Smooth muscle cell of the brain vasculature (primary cell): ENCODE measurements at places on chromosomes 1 and 21.

- no peak for DNase-seq
Observed at GRCh38 chr1:11245904-11246719, 16.2 kb downstream of the MTOR start.

- DNase-seq, result no peak
Observed at GRCh38 chr1:234246638-234247116, 126.6 kb upstream of the COA6 start.

GRCh38 chr1:100736324-100736723 lies 16.8 kb downstream of the VCAM1 start:
- no peak for DNase-seq

DNA sequence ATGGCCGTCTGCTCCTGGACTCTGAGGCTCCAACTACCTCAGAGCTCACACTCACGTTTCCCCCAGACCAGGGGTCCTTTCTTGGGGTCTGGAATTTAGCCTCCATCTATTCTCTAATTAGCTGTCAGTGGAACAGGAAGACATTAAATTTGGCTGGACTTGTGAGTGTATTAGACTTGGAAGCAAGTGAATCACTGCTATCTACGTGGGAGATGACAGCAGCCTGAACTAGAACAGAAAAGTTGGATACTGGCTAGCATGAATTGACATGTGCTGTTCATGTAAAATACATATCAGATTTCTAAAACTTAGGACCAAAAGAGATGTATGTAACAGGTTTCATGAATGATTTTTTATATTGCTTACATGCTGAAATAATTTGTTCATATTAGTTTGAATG lies 28.0 kb downstream of the TAF5L start:
- DNase-seq, result no peak

GRCh38 chr1:218436997-218437396 lies 91.9 kb downstream of the TGFB2 start:
- no peak for DNase-seq

GRCh38 chr1:202046227-202046626 lies 35.8 kb downstream of the ELF3 start:
- no peak for DNase-seq

DNA sequence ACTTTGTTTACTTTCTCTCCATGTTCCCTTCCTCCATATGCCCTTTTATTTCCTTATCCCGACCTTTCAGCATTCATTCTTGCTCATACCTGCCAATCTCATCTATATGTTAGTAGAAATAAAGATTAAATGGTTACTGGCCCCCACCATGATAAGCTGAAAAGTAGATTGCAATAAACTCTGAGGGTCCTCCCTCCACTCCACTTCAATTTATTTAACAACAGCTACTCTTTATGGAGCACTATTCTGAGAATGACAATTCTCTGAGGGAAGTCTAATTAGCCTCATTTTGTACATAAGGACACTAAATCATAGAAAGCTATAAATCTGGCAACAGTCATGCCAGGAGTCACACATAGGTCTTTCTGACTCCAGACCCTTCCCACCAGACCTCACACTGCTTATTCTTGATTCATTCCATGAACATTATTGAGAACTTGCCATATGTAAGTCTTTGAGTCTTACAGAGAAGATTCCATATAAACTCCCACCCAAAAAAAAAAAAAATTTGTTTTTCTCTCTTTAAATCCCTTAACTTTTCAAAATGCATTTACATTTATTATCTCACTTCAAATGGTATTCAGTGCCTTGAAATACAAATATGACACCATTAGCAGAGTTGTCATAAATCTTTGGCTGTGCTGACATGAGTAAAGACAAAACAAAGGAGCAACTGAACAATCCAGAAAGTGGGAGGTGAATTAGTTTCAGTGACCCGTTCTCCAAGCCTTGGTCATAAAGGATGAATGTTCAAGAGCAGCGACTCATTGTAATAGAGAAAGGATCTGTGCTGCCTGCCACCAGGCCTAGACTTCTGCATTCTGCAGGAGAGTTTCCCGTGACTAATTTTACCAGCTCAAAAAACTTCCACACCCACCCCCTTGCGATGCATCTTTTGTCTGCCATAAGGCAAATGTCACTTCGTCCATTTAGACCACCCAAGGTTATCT lies 28.5 kb downstream of the PALMD start:
- no peak for DNase-seq

DNA sequence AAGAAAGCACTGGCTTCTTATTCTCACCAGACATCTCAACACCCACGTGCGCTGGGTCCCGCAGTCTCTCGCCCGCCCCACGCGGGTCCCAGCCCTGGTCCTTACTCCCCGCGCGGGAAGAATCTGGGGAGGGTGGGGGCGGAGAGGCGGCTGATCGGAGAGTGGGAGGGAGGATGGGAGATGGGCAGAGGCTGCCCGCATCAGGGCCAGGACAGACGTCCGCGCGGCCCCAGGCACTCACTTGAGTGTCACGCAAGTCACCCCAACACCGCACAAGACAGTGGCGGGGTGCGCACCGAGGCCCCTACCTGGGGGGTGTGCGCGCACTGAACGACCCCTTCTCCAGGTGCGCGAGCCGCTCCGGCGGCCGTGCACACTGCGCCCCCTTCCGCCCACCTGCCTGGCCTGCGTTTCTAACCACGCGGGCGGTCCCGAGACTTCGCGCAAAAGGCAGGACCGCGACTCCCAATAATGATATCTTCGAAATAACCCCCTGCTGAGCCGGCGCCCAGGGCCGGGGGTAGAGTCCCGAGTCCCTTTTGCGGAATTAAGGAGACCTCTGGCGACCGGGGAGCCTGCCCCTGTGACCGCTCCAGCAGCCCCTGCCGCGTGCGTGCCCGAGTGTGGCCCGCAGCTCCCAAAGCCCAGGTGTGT lies 6.0 kb upstream of the SIM2 start:
- DNase-seq, result no peak

- no peak for DNase-seq
Observed at GRCh38 chr1:209692296-209692695, 12.3 kb upstream of the HSD11B1 start.

GRCh38 chr1:64887689-64888217 lies 78.6 kb downstream of the JAK1 start:
- DNase-seq, result no peak

GRCh38 chr1:231233735-231234417 lies 7.1 kb upstream of the GNPAT start:
- no peak for DNase-seq

GRCh38 chr1:95451054-95451453 lies 217.0 kb downstream of the RWDD3 start:
- no peak for DNase-seq

DNA sequence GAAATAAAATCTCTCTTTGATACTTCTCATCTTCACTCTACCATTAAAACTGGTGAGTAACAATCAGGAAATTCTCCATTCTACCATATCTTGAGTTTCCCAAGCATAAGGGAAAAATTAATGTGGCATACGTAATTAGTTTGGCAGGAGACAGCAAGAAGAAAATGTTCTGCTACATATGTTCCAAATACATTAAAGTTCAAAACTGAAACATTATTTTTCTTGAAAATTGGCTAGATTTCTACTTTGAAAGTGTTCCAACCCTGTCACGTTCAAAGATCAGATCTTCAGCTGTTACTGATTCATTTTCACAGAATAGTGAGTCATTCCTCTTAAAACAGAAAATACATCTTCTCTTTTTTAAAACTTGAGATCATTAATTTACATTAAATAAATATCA lies 48.5 kb downstream of the PIGK start:
- DNase-seq, result no peak

- no peak for DNase-seq
Observed at GRCh38 chr1:174398246-174398645, 49.5 kb upstream of the GPR52 start.

DNA sequence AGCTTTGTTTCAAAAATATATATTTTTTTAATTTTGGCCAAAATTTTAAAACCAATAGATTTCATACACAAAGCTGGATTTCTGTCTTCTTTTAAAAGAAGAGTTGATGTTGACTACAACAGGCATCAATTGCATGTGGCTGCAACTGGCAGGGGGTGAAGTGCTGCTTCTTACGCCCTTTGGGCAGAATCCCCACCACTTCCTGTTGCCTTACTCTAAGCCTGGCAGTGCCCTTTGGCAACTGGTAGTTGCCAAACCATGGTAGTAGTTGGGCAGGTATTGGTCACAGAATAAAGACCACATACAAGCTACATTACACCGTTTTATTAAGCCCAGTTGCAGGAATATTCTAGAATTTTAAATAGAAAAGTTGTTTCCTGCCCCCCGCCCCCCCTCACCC lies 17.0 kb downstream of the LAMC2 start:
- no peak for DNase-seq

- DNase-seq, result no peak
Observed at GRCh38 chr21:15329191-15329590, 264.4 kb upstream of the NRIP1 start.

DNA sequence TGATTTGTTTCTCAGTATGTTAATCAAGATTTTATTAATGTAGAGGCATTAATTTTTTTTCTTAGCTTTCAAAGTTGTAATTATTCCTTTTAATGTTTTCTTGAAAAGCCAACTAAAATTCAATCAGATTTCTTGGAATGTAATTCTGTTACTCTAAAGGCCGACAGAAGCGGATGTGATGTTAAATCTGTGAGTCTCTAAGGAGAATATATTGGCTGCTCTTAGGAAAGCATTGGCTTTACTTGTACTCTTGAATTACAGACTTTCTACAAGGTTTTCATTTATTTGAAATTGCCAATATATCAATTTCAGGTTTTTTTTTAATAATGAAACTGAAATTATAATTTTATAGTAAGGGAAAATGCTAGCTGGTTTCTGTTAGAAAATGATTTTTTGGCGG lies 29.2 kb downstream of the RRP15 start:
- no peak for DNase-seq

- no peak for DNase-seq
Observed at GRCh38 chr1:221827307-221827642, 85.4 kb upstream of the DUSP10 start.
